ENCODE measurements at places on chromosomes 12 and 14.

DNA sequence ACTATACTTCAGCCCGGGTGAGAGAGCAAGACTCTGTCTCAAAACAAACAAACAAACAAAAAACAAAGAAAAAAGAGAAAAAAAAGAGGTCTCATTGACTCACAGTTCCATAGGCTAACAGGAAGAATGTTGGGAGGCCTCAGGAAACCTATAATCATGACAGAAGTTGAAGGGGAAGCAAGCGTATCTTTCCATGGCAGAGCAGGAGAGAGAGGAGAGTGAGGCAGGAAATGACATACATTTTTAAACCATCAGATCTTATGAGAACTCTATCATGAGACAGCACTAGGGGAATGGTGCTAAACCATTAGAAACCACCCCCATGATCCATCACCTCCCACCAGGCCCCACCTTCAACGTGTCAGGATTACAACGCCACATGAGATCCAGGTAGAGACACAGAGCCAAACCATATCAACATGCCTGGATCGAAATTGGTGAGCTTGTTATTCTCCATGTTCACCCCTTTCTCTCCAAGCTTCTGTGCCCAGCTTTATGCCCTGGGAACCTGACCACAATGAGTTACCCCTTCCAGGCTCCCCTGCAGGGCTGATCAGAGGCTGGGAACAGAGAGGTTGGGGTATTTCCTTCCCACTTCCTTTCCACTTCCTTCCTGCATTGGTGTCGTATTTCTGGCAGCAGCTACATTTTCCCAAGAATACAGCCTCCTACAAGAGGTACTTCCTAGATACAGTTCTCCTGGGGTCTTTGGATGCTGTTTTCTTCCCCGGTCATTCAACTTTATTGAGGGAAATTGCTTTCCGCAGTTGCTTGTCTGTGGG, 219.3 kb upstream of the FLRT2 start:
- DNase-seq = no peak

GRCh38 chr14:24441904-24442239, 704 bp downstream of the SDR39U1 start:
- no peak for DNase-seq

- DNase-seq = no peak
These were observed 183.8 kb upstream of the HIF1A start for GRCh38 chr14:61511558-61511948.

DNA sequence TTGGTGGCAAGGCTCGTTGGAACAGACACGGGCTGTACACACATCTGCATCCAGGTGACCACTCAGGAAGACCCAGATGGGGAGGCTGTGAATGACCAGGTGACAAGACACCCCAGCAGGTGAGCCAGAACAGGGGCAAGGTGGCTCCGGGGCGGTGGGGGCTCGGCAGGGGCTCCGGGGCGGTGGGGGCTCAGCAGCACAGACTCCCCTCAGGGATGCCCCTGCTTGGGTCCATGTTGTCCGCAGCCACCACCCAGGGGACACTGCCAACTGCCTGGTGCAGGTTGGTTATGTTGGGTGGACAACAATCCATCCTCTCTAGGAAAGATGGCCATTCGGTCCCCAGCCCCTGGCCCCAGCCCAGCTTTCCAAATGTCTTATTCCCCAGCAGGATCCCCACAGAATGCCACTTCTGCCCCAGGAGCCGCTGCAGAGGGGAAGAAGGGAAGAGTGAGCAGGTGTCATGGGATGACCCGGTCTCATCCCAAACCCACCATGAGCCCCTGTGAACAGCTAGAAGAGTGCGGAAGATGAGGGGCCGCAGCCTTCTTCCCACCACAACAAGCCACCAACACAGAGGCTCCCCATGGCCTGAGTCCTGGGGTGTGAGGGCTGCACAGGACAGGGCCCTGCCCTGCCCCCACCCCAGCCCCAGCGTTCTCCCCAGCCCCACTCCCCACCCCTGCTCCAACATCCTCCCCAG, 31.4 kb upstream of the C14orf180 start:
- no peak for DNase-seq

- no peak for DNase-seq
These were observed 47.5 kb downstream of the GARIN6 start for GRCh38 chr12:99695050-99695449.

- no peak for DNase-seq
These were observed 27.5 kb downstream of the ZC2HC1C start for GRCh38 chr14:75096959-75097358.

- DNase-seq = no peak
These were observed 174.1 kb downstream of the SLC6A15 start for GRCh38 chr12:84738481-84738972.

- DNase-seq = no peak
These were observed 81.2 kb downstream of the SCAF11 start for GRCh38 chr12:45909041-45909713.

DNA sequence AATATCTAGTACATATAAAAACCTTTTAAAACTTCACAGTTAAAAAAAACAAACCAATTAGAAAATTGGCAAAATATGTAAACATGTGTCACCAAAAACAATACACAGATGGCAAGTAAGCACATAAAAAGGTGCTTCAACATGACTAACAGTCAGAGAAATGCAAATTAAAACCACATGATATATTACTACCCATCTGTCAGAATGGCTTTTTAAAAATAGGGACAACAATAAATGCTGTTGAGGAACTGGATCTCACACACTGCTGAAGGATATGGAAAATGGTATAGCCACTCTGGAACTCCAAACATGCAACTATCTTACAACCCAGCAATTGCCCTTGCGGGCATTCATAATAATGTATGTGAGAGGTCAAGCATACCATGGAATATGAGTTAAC, 1153.6 kb downstream of the FLRT2 start:
- DNase-seq = no peak

DNA sequence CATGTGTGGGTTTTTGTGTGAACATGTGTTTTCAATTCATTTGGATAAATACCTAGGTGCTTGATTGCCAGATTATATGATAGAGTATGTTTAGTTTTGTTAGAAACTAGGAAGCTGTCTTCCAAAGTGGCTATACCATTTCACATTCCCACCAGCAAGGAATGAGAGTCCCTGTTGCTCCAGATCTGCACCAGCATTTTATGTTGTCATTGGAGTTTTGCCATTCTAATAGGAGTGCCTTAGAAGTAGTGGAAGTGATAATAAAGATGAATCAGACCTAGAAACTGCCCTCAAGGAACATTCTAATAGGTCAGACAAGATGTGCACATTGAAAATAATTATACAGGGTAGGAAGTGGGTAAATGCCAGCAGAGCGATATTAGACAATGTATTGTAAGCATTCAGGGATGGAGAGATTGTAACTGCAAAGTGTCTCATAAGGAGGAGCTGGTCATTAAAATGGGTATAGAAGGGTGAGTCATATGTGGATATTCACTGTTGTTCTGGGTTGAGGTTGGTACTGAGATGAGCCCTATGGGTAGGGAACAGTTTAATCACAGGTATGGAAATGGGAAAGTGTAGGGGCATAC, 71.4 kb downstream of the MNAT1 start:
- DNase-seq = peak; percentile 21

DNA sequence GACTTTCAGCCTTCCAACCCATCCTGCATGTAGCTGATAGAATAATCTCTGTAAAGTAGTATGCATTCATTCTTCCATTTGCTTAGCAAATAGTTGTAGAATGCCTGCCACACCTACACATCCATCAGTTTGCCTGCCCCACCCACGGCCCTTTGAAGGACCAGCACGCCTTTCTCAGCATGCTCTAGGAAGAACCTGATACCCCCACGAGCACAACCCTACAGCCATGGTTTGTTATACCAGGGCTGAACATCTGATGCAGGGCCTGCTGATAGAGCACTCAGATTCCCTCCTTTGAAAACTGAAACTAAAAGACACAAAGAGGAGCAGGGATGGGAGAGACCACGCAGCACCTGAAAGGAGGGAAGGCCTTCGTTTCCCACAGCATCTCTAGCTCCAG, 205.1 kb downstream of the ANO2 start:
- no peak for DNase-seq

DNA sequence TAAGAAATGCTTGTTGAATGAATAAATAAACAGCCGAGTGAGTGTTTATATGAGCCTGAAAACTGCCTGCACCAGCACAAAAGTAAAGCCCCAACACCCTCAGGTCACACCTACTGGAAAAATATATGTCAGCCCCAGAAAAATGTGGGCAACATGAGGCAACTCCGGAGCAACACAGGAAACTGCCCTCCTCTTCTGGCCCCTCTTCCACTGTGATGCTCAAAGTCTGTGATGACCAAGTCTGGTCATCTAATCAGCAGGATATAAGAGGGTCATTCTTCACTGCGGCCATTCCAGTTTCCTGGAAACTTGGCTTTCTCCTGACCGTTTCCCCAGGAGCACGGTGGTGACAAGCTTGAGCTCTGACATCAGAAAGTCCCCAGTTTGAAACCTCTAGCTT, 159.6 kb upstream of the PZP start:
- DNase-seq = no peak
